Kidney (tissue), 22 donors: ENCODE measurements at places on chromosomes 11 and 22. TPM values are rescaled to one million over a fixed set of nuclear protein-coding genes. Genes with fewer than 3 reads are reported as not detected.

The ACO2 gene
- polyA plus RNA-seq: 262 TPM

The HBB gene
- 10.9 TPM for polyA plus RNA-seq

The IRAG1 gene
- 7.0 TPM for polyA plus RNA-seq

The TMEM121B gene
- polyA plus RNA-seq: 0.19 TPM

The CNTN5 gene
- polyA plus RNA-seq: 0.11 TPM

The TBX1 gene
- polyA plus RNA-seq: 0.45 TPM

The NNMT gene
- polyA plus RNA-seq: 91.9 TPM

The UPK3A gene
- polyA plus RNA-seq: not detected

The ESAM gene
- 85.8 TPM for polyA plus RNA-seq

The FAM227A gene
- 0.80 TPM for polyA plus RNA-seq

The OR51B2 gene
- not detected for polyA plus RNA-seq

The XPNPEP3 gene
- 4.6 TPM for polyA plus RNA-seq

The PHF21B gene
- polyA plus RNA-seq: 1.1 TPM

The KDM4E gene
- polyA plus RNA-seq: not detected

The SCARF2 gene
- 5.0 TPM for polyA plus RNA-seq

The DEPDC7 gene
- polyA plus RNA-seq: 11.0 TPM

The TIGD3 gene
- 0.95 TPM for polyA plus RNA-seq

The EIF3D gene
- 129 TPM for polyA plus RNA-seq

The DDX10 gene
- polyA plus RNA-seq: 79.2 TPM

The OR8G1 gene
- polyA plus RNA-seq: not detected

The ART1 gene
- polyA plus RNA-seq: not detected

The OR10D3 gene
- not detected for polyA plus RNA-seq

The VPREB1 gene
- polyA plus RNA-seq: not detected

The DMC1 gene
- polyA plus RNA-seq: not detected
